ENCODE measurements at places on chromosomes 2 and 18.

- DNase-seq = no peak
These were observed 148.5 kb downstream of the TXNL1 start for GRCh38 chr18:56489893-56490292.

DNA sequence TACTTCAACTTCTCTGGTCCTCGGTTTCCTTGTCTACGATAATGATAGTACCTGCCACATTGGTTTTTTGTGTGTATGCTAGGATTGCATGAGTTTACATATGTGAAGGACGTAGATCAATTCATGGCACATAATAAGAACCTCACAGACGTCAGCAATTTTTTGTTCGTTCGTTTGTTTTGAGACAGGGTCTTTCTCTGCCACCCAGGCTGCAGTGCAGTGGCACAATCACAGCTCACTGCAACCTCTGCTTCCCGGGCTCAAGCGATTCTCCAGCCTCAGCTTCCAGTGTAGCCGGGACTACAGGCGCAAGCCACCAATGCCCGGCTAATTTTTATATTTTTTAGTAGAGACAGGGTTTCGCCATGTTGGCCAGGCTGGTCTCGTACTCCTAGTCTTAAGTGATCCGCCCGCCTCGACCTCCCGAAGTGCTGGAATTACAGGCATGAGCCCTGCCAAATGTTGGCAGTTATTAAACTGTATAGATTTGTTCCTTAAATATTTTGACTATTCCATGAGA lies 756 bp upstream of the SLC35F5 start:
- DNase-seq = peak; percentile 20

GRCh38 chr18:1998121-1998520 lies 573.2 kb downstream of the METTL4 start:
- no peak for DNase-seq

- no peak for DNase-seq
These were observed 121.7 kb upstream of the TACR1 start for GRCh38 chr2:75320898-75321598.

DNA sequence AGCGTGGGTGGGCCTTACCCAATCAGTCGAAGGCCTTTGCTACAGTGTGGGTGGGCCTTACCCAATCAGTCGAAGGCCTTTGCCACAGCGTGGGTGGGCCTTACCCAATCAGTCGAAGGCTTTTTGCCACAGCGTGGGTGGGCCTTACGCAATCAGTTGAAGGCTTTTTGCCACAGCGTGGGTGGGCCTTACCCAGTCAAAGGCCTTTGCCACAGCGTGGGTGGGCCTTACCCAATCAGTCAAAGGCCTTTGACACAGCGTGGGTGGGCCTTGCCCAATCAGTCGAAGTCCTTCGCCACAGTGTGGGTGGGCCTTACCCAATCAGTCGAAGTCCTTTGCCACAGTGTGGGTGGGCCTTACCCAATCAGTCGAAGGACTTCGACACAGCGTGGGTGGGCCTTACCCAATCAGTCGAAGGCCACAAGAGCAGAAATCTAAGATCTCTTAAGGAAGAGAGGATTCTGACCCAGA lies 16.3 kb upstream of the GAL3ST2 start:
- DNase-seq = peak; percentile 21
